Epithelial cell of proximal tubule (primary cell): ENCODE measurements at places on chromosomes 6 and 20. TPM values are rescaled to one million over a fixed set of nuclear protein-coding genes. Genes with fewer than 3 reads are reported as not detected.

Gene MATN4
- total RNA-seq, result not detected in 2 replicates

Gene ACSS2
- total RNA-seq, result 24.3 and 28.1 TPM in 2 replicates

Gene LPA
- total RNA-seq, result not detected in 2 replicates

Gene MAP1LC3A
- total RNA-seq, result 21.6 and 28.3 TPM in 2 replicates

Gene TNXB
- 0.23 TPM in 1 of 2 replicates, not detected in the other for total RNA-seq

Gene SLC17A3
- total RNA-seq, result not detected in 2 replicates

Gene OR12D1
- total RNA-seq, result not detected in 2 replicates

Gene VSX1
- not detected in 2 replicates for total RNA-seq

Gene STX7
- 25.8 and 36.8 TPM in 2 replicates for total RNA-seq

Gene CENPW
- total RNA-seq, result 29.0 and 30.2 TPM in 2 replicates

Gene KHDC1L
- total RNA-seq, result not detected in 2 replicates

Gene COL19A1
- total RNA-seq, result under 0.01 TPM in 1 of 2 replicates, not detected in the other

Gene ZC2HC1B
- not detected in 2 replicates for total RNA-seq

Gene WDR27
- total RNA-seq, result 12.0 and 27.2 TPM in 2 replicates

Gene TBXT
- total RNA-seq, result not detected in 2 replicates

Gene SAMD5
- 0.40 and 1.5 TPM in 2 replicates for total RNA-seq

Gene HEY2
- 0.36 TPM in 1 of 2 replicates, not detected in the other for total RNA-seq

Gene TRAPPC3L
- not detected in 2 replicates for total RNA-seq

Gene FRMD1
- total RNA-seq, result not detected in 2 replicates

Gene NINL
- total RNA-seq, result 6.5 and 13.5 TPM in 2 replicates

Gene METTL24
- 0.43 and 0.69 TPM in 2 replicates for total RNA-seq

Gene SPEF1
- total RNA-seq, result 0.92 TPM in 1 of 2 replicates, not detected in the other

Gene AIF1
- total RNA-seq, result not detected in 2 replicates
